ENCODE measurements at places on chromosomes 3 and 15. TPM values are rescaled to one million over a fixed set of nuclear protein-coding genes. Genes with fewer than 3 reads are reported as not detected.

Gene CYP8B1
- total RNA-seq, result not detected

DNA sequence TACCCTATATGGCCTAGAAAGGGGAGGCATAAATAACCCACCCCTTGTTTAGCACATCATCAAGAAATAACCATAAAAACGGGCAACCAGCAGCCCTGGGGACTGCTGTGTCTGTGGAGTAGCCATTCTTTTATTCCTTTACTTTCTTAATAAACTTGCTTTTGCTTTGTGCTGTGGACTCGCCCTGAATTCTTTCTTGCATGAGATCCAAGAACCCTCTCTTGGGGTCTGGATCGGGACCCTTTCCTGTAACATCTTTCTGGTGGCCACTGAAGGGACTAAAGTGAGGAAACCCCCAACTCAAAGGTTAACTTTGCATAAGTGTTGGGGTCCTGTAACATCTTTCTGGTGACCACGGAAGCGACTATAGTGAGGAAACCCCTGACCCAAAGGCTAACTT is 15.7 kb upstream of the HHATL start:
- H3K36me3 ChIP-seq, result no peaks in the 10 kb centered on the region
- DNase-seq, result no peak
- no peaks in the 10 kb centered on the region for H3K27me3 ChIP-seq
- H3K4me3 ChIP-seq, result no peak overlapping the region
- no peaks in the 10 kb centered on the region for H3K4me1 ChIP-seq
- H3K27ac ChIP-seq, result no peak overlapping the region

DNA sequence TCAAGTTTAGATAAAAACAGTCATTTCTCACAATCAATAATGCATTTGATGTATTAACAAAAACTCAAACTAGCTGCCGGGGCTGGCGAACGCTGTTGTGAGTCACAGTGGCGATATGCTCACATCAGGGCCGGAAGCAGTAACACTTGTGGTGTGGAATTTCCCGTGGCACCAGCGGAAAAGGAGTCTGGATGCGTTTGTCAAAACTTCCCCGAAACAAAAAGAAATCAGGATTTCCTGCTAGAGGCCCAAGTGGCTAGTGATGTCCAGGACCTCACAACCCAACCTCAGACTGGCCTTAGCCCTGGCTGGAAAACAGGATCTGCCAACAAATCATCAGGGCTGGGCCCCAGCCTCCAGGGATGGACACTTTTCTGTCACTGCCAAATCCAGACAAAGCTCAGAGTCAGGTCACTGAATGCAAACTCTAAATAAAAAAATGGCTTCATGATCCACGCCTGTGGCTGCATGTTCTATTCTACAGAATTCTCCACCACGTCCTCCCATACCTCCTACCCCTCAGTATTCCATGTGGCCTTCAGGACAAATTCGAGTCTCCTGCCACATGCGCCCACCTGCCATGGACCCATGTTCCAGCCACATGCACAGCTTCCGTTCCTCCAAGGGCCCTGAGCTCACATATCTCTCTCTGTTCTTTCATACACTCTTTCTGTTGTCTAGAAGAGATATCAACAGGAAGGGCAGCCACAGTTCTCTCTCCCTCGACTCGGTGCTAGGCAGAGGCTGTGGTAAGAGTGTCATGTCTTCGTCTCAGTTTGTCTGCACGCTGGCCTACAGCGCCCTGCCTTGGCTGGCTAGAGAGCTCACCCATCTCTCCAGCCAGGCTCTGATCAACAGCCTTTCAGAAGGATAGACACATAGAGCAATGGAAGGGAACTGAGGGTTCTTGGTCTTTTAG is 35.4 kb downstream of the EHD4 start:
- peak; percentile 48 for DNase-seq
- H3K36me3 ChIP-seq, result peaks cover 16% of the 10 kb centered on the region
- peak overlapping the region; percentile 78 for H3K27ac ChIP-seq

Gene VIPR1
- total RNA-seq, result 10.1 TPM

DNA sequence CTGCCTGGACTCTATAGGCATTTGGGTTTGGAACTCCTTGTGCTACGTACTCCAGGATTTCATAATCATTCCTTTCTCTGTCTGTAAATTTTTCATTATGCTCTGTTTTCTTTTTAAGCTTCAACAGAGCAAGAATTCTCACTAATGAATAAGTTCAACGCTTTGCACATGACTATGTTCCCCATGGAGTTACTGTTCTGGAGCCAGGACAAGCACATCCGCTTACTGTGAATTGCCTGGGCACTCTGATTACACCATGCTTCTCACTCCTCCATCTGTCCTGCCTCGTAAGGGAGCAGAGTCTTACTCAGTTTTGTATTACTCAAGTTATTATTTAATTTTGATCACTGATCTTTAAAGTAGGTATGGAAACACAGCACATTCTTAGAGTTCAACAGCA is 472.7 kb downstream of the RAP2B start:
- no peak overlapping the region for H3K4me3 ChIP-seq
- no peak for DNase-seq
- H3K27ac ChIP-seq, result no peak overlapping the region
- no peaks in the 10 kb centered on the region for H3K27me3 ChIP-seq
- H3K36me3 ChIP-seq, result no peaks in the 10 kb centered on the region
- H3K4me1 ChIP-seq, result no peaks in the 10 kb centered on the region

GRCh38 chr3:146125951-146126350 is 35.0 kb downstream of the PLOD2 start:
- peaks cover 28% of the 10 kb centered on the region for H3K4me1 ChIP-seq
- H3K27ac ChIP-seq, result peak overlapping the region; percentile 55
- H3K27me3 ChIP-seq, result no peaks in the 10 kb centered on the region
- DNase-seq, result peak; percentile 44

DNA sequence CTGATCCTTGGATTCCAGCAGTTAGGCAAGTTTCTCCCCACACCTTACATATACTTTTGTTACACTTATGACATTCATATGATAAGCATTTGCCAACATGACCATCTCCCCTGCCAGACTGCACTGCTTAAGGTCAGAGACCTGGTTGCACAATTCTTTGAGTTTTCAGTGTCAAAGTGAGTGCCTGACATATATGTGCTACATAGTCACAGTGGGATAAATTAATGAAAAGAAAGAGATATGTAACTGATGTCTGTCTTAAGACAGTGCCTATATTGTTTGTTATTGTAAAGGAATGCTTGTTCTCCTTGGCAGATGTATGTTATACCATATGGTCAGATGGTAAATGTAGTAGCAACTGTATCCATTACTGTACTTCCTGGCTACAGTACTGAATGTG is 3.5 kb upstream of the DCUN1D1 start:
- H3K4me3 ChIP-seq, result no peak overlapping the region
- no peak for DNase-seq
- no peak overlapping the region for H3K27ac ChIP-seq
- H3K27me3 ChIP-seq, result no peaks in the 10 kb centered on the region

DNA sequence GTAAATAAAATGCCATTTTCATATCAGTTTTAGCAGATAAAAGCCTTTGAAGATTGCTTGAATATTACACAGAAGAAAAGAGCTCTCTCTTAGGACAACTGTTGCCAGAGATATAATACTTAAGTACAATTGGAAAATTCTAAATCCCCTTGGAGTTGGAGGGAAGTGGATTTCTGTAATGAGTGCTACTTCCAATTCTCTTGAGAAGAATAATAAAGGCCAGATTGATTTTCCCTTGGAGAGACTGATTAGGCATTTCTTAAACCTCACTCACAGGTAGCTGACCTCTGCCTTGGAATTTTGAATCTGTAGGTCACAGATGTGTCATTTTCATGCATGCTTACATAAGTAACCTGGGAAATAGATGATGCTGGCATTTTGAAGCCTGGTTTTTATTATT is 29.8 kb upstream of the PSMD6 start:
- H3K27ac ChIP-seq, result no peak overlapping the region
- no peak for DNase-seq
- H3K4me3 ChIP-seq, result no peak overlapping the region
- no peaks in the 10 kb centered on the region for H3K4me1 ChIP-seq
- no peaks in the 10 kb centered on the region for H3K36me3 ChIP-seq
- no peaks in the 10 kb centered on the region for H3K27me3 ChIP-seq

Gene ZNF106
- 40.3 TPM for total RNA-seq

- no peaks in the 10 kb centered on the region for H3K27me3 ChIP-seq
- peak; percentile 74 for DNase-seq
- peak overlapping the region; percentile 96 for H3K27ac ChIP-seq
- H3K36me3 ChIP-seq, result peaks cover 13% of the 10 kb centered on the region
- H3K4me1 ChIP-seq, result peaks cover 23% of the 10 kb centered on the region
These were observed 611 bp downstream of the CTDSPL2 start for GRCh38 chr15:44427756-44428724.

DNA sequence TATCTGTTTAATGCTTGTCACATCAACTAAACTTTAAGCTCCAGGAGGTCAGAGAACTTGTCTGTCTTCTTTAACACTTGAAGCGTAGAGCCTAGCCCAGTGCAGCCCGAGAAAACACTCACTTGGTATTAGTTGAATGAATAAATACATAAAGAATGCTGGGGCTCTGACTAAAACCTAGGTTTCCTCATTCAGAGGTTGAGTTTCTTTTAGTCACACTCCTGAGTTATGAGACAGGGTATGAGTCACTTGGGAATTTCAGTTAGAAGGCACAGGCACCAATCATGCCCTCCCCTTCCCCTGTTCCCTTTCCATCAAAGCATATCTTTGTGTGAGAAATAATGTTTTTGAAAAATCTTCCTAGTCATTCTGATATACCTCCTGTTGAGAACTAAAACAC is 589.8 kb upstream of the DPPA4 start:
- no peaks in the 10 kb centered on the region for H3K36me3 ChIP-seq
- H3K27me3 ChIP-seq, result no peaks in the 10 kb centered on the region
- H3K4me1 ChIP-seq, result no peaks in the 10 kb centered on the region
- DNase-seq, result peak; percentile 13
- no peak overlapping the region for H3K27ac ChIP-seq

Gene ARHGAP11A
- 13.9 TPM for total RNA-seq

Gene CYP1A2
- total RNA-seq, result not detected

Gene TRH
- not detected for total RNA-seq

GRCh38 chr15:64808785-64809453 is 16.5 kb downstream of the PIF1 start:
- peaks cover 17% of the 10 kb centered on the region for H3K4me1 ChIP-seq
- no peak for DNase-seq
- no peaks in the 10 kb centered on the region for H3K27me3 ChIP-seq
- H3K27ac ChIP-seq, result no peak overlapping the region
- H3K36me3 ChIP-seq, result no peaks in the 10 kb centered on the region

Gene MYZAP
- total RNA-seq, result not detected

Gene PDZRN3
- total RNA-seq, result 57.1 TPM

- H3K4me1 ChIP-seq, result peaks cover 1% of the 10 kb centered on the region
- H3K4me3 ChIP-seq, result no peak overlapping the region
- no peak for DNase-seq
- no peak overlapping the region for H3K27ac ChIP-seq
- no peaks in the 10 kb centered on the region for H3K27me3 ChIP-seq
- no peaks in the 10 kb centered on the region for H3K36me3 ChIP-seq
These were observed 165.4 kb upstream of the KCNH8 start for GRCh38 chr3:18982920-18983319.

- no peak for DNase-seq
- no peaks in the 10 kb centered on the region for H3K4me1 ChIP-seq
- no peak overlapping the region for H3K27ac ChIP-seq
- no peaks in the 10 kb centered on the region for H3K36me3 ChIP-seq
- no peaks in the 10 kb centered on the region for H3K27me3 ChIP-seq
These were observed 1138.4 kb downstream of the SI start for GRCh38 chr3:163939926-163940325.

Gene SRGAP3
- 4.1 TPM for total RNA-seq

GRCh38 chr15:73560501-73561117 is 72.6 kb downstream of the NPTN start:
- peaks cover 39% of the 10 kb centered on the region for H3K36me3 ChIP-seq
- H3K4me3 ChIP-seq, result no peak overlapping the region
- no peaks in the 10 kb centered on the region for H3K27me3 ChIP-seq
- H3K4me1 ChIP-seq, result no peaks in the 10 kb centered on the region
- no peak overlapping the region for H3K27ac ChIP-seq

GRCh38 chr3:78004571-78004970 is 964.7 kb downstream of the ROBO2 start:
- no peak for DNase-seq
- H3K36me3 ChIP-seq, result no peaks in the 10 kb centered on the region
- no peak overlapping the region for H3K4me3 ChIP-seq
- H3K27me3 ChIP-seq, result no peaks in the 10 kb centered on the region
- no peaks in the 10 kb centered on the region for H3K4me1 ChIP-seq
- no peak overlapping the region for H3K27ac ChIP-seq

Gene EFCC1
- total RNA-seq, result 10.3 TPM

DNA sequence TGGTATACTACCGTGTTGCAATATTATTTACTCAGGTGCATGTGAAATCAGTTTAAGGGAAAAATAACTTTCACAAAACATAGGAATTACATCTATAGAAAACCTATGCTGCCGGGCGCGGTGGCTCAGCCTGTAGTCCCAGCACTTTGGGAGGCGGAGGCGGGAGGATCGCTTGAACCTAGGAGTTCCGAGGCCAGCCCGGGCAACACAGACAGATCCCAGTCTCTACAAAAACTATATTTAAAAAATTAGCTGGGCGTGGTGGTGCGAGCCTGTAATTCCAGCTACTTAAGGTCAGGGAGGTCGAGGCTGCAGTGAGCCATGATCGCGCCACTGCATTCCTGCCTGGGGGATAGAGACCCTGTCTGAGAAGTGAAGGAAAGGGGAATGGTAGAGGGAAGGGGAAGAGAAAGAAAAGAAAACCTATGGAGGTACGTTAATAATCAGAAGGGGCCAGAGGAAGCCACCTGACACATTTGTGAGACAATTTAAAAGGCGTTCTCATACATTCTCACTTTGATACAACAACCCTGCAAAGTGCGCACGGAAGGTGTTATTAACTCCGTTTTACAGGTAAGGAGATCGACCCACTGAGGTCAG is 456 bp upstream of the TMEM62 start:
- peak; percentile 36 for DNase-seq
- peak overlapping the region; percentile 66 for H3K4me3 ChIP-seq
- peaks cover 33% of the 10 kb centered on the region for H3K4me1 ChIP-seq
- H3K36me3 ChIP-seq, result peaks cover 20% of the 10 kb centered on the region
- peak overlapping the region; percentile 91 for H3K27ac ChIP-seq
- H3K27me3 ChIP-seq, result no peaks in the 10 kb centered on the region

Gene ARGFX
- total RNA-seq, result not detected

GRCh38 chr3:161389445-161390035 is 18.2 kb upstream of the SPTSSB start:
- no peak overlapping the region for H3K27ac ChIP-seq
- H3K4me3 ChIP-seq, result no peak overlapping the region
- H3K36me3 ChIP-seq, result no peaks in the 10 kb centered on the region
- H3K27me3 ChIP-seq, result no peaks in the 10 kb centered on the region
- no peak for DNase-seq
